ENCODE measurements at places on chromosomes 13 and 19. TPM values are rescaled to one million over a fixed set of nuclear protein-coding genes. Genes with fewer than 3 reads are reported as not detected.

Gene RXFP2
- total RNA-seq: not detected

Gene CDC42EP5
- total RNA-seq: 5.2 TPM

Gene MOB3A
- total RNA-seq: 8.5 TPM

Gene GIPR
- total RNA-seq: 0.38 TPM

Gene FARP1
- 18.6 TPM for total RNA-seq

Gene EDNRB
- 5.4 TPM for total RNA-seq

Gene LGI4
- under 0.01 TPM for total RNA-seq

Gene SIGLEC8
- not detected for total RNA-seq

Gene CATSPERD
- not detected for total RNA-seq

Gene NLRP5
- total RNA-seq: not detected

Gene MAB21L1
- 1.1 TPM for total RNA-seq

Gene ADGRE3
- not detected for total RNA-seq

Gene SOX1
- total RNA-seq: not detected

Gene ANKRD10
- total RNA-seq: 53.3 TPM
